ENCODE measurements at places on chromosomes 3 and 15. TPM values are rescaled to one million over a fixed set of nuclear protein-coding genes. Genes with fewer than 3 reads are reported as not detected.

Gene ACOX2
- polyA plus RNA-seq, result 22.2 TPM

DNA sequence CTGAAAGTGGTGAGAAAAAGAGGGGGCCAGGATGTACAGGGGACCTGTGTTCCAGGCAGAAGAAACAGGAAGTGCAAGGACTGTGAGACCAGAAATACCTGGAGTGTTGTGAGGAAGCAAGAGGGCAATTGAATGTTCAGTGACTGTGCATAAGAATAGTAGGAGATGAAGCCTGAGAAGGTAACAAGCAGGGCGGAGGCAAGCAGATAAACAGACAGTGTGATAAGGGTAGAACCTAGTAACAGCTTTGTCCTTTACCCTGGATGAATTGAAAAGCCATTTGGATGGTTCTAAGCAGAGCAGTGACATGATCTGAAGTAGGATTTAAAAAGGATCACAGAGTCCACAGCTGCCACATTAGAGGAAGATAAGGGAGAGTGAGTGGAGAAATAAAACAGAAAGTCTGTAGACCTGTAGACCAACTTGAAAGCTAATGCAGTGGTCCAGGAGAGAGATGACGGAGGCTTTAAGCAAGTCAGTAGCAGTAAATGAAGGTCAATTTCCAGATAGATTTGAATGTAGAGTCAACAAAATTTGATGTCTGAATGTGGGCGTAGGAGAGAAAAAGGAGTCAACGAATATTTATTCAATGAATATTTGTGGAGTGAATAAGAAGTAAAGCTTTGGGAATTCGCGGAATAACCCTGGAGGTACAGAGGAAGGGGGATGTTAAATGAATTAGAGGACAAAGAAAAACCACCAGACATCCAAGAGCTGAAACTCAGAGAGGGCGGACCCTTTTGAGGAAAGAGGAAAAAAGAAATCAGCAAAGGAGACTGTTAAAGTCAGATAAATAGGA is 4.2 kb upstream of the PLOD2 start:
- DNase-seq, result no peak

GRCh38 chr3:169295126-169295525 is 368.4 kb downstream of the MECOM start:
- DNase-seq, result no peak

GRCh38 chr3:144275005-144275404 is 303.4 kb downstream of the DIPK2A start:
- DNase-seq, result no peak

DNA sequence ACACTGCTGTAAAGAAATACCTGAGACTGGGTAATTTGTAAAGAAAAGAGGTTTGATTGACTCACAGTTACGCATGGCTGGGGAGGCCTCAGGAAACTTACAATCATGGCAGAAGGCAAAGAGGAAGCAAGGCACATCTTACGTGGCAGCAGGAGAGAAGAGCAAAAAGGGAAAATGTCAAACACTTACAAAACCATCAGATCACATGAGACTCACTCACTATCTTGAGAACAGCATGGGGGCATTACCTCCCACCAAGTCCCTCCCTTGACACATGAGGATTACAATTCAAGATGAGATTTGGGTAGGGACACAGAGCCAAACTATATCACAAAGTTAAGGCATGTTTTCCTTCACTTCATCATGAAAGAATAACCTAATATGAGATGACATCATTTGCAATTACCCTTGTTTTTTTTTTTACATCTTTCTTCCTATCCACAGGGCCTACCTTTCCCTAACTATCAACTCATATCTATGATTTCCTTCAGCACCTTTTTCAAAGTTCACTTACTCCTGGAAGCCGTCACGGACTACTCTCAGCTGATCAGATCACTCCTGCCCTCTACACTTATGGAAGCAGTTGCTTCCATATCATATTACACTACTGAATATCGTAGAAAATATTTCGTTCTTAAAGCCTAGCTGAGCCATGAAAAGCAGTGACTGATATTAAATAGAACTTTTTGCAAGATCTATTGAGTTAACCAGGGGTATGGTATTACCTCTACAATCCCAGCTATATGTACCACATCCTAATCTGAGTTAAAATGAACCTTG is 25.5 kb upstream of the ATP8B4 start:
- DNase-seq, result no peak

DNA sequence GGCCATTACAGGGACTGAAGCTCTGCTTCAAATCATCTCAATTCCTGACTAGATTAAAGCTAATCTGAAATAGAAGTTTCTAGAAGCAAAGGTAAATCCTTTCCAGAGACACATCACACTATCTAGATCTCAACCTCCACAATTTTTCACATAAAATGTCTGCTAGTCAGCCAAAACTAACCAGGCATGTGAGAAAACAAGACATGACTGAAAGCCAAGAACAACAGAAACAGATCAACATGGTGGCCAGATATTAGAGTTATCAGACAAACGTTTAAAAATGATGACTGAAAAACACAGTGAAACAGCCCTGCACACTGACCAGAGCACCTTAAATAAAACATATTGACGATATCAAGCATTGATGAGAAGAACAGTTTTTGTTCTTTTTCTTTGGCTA is 59.1 kb downstream of the SUMF1 start:
- no peak for DNase-seq

DNA sequence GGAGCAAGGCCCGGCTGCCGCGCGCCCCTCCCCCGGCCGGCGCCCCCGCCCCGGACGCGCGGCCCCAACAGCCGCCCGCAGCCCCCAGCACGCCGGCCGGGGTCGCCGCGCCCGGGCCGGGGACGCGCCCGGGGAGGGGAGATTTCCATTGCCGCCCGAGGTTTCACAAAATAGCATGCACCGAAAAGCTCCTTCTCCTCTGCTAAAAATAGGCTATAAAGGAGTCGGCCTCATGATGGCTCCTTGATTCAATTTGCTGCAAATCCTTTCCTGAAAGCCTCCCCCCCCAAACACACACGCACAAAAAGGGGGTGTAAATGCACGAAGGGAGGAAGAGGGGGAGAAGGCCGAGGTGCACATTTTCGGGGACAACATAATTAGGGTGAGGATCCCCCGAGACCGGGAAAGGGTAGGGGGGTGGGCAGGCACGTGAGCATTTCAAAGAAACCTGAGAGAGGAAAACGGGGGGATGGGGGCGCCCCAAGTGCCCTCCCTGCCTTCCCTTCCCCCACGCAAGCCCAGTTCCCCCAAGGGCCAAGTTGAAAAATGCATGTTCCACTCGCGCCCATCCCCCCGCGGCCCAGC is 734 bp downstream of the TBL1XR1 start:
- no peak for DNase-seq

Gene MINAR1
- 1.3 TPM for polyA plus RNA-seq

DNA sequence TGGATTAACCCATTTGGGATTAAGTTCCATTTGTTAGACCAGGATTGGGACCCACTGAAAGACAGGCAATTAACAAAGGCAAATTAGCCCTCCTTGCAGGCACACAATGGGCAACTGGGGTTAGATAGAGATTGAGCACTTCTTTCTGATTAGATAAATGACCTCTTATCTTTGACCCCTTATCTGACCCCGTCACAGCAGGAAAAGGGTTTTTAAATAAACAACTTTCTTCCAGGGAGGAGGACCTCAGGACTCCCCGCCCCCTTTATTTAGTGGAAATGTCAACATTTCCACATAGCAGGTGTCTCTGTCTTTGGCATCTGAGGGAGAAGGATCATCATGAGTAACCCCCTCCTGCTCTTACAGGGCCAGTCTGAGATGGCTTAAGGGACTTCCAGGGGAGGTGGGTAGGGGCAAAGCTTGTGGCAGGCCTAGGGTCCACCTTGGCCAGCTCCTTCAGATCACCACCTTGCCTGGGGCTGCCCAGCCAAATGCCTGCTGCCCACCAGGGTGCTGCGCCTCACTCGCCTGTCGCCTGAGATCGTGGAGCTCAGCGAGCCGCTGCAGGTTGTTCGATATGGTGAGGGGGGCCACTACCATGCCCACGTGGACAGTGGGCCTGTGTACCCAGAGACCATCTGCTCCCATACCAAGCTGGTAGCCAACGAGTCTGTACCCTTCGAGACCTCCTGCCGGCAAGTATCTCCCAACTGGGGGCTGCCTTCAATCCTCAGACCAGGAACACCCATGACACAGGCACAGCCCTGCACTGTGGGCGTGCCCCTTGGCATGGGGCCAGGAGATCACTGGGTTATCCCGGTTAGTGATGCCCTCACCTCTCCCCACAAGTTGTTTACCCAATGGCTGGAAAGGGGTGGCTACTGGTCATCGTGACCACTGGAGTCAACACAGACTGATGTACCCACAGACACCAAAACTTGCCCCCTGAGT is 2.6 kb upstream of the WDR6 start:
- DNase-seq, result no peak

- DNase-seq, result no peak
Measured at GRCh38 chr15:77402740-77403379, 17.0 kb downstream of the PEAK1 start.

Gene ESYT3
- 20.7 TPM for polyA plus RNA-seq

- no peak for DNase-seq
Measured at GRCh38 chr15:25713736-25714537, 149.2 kb downstream of the ATP10A start.

All from forelimb muscle (tissue), 1 donor.